H9 (cell line): ENCODE measurements at places on chromosomes 2 and 18. TPM values are rescaled to one million over a fixed set of nuclear protein-coding genes. Genes with fewer than 3 reads are reported as not detected.

TSPYL6 gene
- not detected in 2 replicates for total RNA-seq

MAPRE3 gene
- 1.9 and 2.0 TPM in 2 replicates for total RNA-seq

CRYGC gene
- total RNA-seq, result not detected in 2 replicates

GRCh38 chr2:186437719-186438118, 48.3 kb upstream of the ZC3H15 start:
- DNase-seq, result no peak

GRCh38 chr2:1219901-1220573, 193.2 kb upstream of the TPO start:
- DNase-seq, result no peak

GRCh38 chr2:240213226-240213475, 72.7 kb upstream of the OTOS start:
- DNase-seq, result no peak

DNA sequence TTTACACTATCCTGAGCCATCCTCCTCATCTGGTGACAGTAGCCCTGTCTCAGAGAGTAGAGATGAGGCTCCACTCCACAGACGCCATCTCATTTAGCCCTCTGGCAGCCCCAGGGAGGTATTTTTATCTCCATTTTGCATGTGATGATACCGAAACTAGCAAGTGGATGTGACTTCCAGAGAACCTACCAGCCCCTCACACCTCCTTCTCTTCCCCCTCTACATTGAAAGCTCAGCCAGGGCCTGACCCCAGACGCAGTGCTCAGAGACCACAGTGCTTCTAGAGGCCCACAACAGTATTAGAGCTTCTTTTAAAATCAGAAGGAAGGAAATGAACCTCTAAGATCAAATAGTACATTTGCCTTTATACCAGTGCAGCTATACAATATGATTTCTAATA, 8.3 kb downstream of the GYPC start:
- DNase-seq, result no peak

DNA sequence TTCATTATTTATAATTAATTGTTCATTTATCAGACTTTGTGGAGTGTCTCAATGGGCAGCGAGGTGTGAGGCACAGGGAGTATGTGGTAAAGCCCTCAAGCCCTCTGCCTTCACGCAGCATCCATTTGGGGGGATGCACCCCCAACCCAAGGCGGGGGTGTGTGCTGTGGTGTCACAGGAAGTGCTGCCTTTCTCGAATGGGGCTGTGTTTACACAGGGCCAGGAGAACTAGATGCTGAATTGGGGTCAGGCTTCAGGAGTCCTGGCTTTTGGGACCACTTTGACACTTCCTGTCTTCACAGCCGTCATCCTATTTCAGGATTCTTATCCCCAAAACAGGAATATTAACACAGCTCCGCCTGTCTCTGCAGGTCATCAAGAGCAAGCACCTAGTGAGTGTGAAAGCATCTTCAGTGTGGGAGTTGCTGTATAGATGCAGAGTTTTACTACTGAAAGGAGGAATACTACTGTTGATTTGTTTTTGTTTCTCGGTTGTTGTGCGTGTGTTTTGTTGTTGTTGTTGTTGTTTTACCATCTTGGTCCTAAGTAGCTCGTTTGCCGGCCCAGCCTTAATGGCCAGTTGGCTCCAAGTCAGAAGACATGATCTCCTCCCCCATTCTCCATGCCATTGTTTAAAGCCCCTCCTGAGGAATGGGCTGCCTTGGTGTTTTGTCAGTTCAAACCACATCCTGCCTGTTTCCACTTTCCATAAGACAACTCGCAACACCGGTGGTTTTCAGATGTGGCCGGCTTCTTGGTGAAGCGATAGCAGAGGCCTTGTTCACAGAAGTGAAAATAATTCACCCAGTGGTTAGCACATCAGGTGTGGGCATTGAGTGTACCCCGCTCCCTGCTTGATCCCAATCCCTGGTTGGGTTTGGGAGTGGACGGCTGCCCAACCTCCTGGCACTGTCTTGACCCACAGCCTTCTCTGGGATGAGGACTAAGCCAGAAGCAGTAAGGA, 221.3 kb downstream of the BCL2 start:
- no peak for DNase-seq
